IgD-negative memory B cell (primary cell): ENCODE measurements at places on chromosomes 13 and 19. TPM values are rescaled to one million over a fixed set of nuclear protein-coding genes. Genes with fewer than 3 reads are reported as not detected.

The GPC6 gene
- polyA plus RNA-seq = not detected

The PLPP2 gene
- 0.53 TPM for polyA plus RNA-seq

The C19orf73 gene
- 2.6 TPM for polyA plus RNA-seq

The ATXN8OS gene
- polyA plus RNA-seq = not detected

The ZNF490 gene
- polyA plus RNA-seq = 6.7 TPM

The RGCC gene
- 6.8 TPM for polyA plus RNA-seq

The IL4I1 gene
- polyA plus RNA-seq = 0.39 TPM

The PTGIR gene
- polyA plus RNA-seq = 0.21 TPM

The ZNF358 gene
- 1.3 TPM for polyA plus RNA-seq

The BEST2 gene
- polyA plus RNA-seq = not detected

The SLAIN1 gene
- 7.7 TPM for polyA plus RNA-seq

The DACT3 gene
- polyA plus RNA-seq = not detected

The C1QTNF9B gene
- not detected for polyA plus RNA-seq

The ATP1A3 gene
- polyA plus RNA-seq = 1.2 TPM

The DMKN gene
- polyA plus RNA-seq = 1.1 TPM

The ALOX5AP gene
- polyA plus RNA-seq = 208 TPM

The C5AR1 gene
- 0.30 TPM for polyA plus RNA-seq
